Testis (tissue), 5 donors: ENCODE measurements at places on chromosomes 2 and 18.
A peak's percentile ranks its signal among the peaks of the same experiment; 100 is the strongest.

DNA sequence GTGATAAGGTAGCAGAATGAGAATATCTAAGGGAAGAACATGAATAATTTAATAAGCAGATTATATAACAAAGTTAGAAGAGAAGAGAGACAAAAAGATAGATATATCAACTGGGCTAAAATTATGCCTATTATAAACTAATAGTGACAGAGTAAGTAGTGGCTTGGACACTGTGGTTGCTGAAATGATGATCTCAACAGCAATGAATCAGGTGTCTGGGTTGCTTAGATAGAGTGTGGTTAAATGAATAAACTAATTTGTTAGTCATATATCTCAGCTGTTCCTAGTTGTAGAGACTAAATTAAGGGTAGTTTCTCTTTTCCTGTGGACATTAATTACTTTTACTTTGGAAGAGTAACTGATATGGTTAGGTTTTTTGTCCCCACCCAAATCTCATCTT is 1485.4 kb upstream of the CELF4 start:
- no peak for DNase-seq

GRCh38 chr2:9404451-9404850 is 18.9 kb downstream of the ITGB1BP1 start:
- no peak for DNase-seq

GRCh38 chr18:37598966-37599896 is 33.6 kb upstream of the CELF4 start:
- no peak for DNase-seq

GRCh38 chr18:13233787-13234783 is 15.5 kb downstream of the LDLRAD4 start:
- DNase-seq, result no peak

DNA sequence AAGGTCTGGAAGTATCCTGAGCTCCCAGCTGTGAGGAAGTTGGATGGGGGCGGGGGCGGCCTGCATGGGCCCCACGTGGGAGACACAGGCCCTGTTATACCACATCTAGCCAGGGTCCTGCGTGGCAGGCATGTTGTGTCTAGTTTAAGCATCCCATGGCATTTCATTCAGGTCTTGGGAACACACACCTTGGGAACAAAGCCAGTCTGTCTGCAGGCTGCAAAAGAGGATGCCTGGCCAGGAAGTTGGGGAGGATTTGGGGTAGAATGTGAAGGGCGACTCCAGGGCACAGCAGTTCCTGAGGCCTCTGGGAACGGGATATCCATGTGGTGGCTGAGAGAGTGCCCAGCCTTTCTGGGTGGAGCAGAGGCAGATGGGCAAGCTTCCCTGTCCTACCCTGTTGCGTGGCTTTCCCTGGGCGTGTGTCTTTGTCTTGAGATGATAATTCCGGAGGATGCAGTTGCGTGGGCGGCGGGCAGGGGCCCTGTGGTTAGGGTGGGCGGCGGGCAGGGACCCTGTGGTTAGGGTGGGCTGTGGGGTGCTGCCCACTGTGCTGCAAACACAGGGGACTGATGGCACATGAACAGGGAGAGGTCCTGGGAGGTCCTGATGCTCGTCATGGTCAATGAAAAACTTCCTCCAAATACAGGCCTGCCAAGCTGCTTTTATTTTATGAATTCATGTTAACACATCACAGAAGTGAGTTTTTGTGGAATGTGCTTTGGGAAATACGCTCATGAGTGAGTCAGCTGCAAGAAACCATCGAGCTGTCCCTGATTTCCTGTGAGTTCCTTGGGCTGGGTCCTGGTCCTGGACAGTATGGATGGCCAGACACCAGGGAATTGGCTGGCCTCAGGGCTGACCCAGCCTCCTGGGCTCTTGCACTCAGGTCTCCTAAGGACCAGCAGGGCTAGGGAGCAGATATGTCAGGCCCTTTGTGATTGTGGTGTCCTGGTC is 90.0 kb upstream of the HS6ST1 start:
- DNase-seq, result peak; percentile 14

- peak; percentile 85 for DNase-seq
Observed at GRCh38 chr2:27735263-27735904, 36.1 kb upstream of the MRPL33 start.

GRCh38 chr2:46943881-46944798 is 28.5 kb upstream of the MCFD2 start:
- DNase-seq, result no peak

DNA sequence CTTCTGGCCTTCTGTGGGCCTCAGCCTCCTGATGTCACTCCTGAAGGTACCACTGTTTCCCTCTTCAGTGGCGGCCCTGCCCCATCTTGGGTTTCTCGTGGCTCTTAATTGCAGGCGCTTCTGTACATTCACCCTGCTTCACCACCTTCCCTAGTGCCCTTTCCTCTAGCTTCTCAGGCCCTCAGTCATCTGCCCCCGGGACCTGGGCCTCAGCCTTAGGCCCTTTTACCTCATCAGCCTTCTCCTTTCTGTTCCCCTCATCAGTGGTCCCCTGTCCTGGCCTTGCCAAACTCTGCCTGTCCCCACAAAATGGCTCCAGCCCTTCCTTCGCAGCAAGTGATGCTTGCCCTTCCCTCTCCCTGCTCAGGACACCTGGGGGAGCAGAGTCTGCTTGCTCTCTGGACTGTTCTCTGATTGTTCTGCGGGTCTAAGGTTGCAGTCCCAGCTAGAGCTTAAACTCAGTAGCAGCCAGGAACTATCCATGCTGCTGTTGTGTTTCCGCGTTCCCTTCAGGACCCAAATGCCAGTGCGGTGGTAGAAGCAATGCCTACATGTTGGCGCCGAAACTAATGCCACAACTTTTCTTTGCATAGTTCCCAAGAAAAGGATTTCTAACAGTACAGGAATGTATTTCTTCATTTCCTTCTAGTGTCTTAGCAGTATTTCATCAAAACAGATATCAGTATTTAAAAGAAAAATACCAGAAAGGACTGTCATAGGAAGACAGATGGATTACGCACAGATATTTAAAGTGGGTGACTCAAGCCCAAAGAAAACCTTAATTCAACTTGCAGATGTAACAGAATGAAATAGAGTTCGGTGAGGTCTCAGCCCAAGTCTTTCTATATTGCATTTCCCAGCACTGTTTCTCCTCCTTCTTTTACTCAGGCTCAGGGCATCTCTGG is 7.5 kb downstream of the ASB1 start:
- DNase-seq, result no peak

DNA sequence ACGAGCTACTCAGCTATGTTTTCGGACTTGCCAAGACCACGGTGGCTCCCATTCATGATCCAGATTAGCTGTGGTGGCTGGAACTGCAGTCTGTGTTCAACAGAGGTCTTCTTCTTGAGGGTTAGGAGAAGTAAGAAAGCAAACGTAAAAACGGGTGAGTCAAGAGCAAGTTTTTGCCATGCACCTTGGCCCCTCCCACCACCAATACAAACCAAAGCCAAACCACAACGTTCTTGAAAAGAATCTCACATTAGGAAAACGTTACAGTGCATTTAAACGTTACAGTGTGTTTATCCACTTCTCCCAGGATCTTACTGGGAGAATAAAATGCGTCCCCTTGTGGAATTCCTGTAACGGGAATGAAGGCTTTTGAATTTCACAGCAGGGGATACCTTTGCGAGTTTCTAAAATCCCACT is 725 bp downstream of the FBXO48 start:
- peak; percentile 23 for DNase-seq

DNA sequence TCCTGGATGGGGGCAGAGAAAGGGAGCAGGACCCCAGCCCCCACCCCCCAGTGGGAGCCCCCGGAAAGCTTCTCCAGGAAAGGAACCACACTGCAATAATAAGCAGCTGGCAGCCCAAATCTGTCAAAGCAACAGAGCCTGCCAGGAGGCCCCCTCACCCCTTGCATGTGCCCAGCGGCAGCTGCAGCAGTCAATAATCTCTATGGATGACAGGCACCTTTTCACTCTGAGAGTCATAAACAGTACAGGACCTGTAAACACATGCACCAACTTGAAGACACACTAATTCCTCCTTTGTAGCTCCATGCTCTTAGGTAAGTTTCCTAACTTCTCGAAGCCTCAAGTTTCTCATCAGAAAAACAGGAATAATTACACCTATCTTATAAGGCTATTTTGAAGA is 26.2 kb upstream of the KDM3A start:
- no peak for DNase-seq

- no peak for DNase-seq
Observed at GRCh38 chr2:231133365-231134099, 8.7 kb upstream of the HTR2B start.

DNA sequence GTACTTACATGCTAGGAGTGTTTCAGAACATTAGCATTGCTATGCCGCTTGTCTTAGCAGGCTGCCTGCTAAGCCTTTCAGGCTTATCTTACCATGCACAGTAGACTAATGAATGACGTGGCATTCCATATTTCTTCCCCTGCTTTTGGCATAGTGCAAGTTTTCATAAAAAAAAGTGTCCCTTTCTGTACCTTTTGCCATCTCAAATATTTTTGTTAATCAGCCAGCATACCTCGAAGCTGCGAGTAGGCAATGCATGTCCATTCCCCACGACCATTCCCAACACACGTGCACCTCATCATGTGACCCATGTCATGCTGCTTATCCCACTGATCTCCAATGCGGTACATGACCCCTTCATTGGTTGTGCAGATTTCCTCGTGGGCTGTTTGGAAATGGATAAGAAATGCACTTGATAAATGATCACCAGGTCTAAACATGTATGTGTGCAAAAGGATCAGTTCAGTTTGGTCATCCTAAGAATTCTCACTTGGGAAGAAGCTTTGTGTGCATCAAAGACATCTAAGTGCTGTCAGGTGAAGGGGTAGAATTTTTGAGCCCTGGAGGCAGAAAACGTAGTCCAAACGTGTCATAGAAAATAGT is 13.9 kb downstream of the FN1 start:
- DNase-seq, result no peak

- DNase-seq, result peak; percentile 1
Observed at GRCh38 chr2:239805043-239805329, 220.2 kb downstream of the NDUFA10 start.

DNA sequence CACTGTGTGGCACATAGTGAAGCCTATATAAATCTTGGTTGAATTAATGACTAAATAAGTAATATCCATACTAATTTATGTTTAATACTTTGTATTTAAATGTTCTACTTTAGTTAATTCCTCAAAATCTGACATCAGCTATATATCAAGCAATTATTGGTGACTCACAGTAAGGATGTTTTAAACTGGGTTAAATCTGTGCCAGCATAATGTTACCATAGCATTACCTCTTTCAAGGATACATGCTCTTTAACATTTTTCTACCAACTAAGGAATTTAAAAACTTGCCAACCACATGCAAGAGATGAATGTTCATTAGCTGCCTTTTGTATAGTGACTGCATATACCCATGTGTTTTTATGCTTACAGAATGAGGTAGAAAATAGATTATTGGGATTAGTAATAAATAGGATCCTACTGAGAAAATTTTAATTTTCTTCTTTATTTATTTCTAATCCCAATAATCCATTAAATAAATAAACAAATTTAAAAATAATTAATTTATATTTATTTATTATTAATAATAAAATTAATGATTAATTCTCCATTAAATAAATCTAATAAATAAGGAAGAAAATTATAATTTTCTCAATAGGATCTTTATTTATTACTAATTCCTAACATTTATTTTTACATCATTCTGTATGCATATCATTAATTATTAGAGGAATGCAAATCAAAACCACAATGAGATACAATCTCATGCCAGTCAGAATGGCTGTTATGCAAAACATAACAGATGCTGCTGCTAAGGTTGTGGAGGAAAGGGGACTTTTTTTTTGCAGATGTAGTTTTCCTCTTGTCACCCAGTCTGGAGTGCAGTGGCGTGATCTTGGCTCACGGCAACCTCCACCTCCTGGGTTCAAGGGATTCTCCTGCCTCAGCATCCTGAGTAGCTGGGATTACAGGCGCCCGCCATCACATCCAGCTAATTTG is 410.7 kb upstream of the DSEL start:
- no peak for DNase-seq

GRCh38 chr2:239912171-239912937 is 112.8 kb downstream of the NDUFA10 start:
- DNase-seq, result peak; percentile 7

DNA sequence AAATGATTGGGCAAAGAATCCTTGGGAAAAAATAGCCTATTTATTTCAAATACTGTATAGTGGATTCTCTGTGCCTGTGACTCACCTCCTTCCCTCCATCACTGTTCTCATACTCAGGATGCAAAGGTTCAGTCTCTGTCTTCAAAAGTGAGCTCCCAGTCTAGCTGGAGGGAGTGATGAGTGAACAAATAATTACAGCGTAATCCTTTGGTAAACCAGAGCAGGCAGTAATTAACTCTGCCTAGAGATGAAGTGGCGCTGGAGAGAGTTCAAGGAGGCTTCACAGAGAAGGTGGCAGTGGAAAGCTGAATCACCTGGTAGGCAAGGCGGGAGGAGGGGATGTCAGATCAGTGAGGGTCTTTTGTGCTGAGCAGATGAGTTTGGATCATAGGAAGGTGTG is 6.5 kb downstream of the DGUOK start:
- no peak for DNase-seq

DNA sequence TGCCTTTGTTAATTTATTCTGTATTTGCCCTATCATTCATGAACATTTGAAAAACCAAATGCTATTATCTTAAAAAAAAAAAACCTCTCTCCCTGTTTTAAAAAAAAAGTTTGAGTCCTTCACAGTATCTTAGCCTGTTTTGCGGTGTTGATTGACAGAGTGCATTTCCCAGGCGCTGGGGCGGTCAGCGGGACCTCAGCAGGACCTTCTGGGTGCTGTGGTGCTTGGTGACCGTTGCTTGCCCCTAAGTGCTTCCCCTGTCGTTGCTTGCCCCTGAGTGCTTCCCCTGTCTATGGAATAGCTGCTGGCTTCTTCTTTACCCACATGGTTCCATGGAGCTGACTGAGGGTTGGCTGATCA is 12.1 kb downstream of the ATP6V1C2 start:
- no peak for DNase-seq

DNA sequence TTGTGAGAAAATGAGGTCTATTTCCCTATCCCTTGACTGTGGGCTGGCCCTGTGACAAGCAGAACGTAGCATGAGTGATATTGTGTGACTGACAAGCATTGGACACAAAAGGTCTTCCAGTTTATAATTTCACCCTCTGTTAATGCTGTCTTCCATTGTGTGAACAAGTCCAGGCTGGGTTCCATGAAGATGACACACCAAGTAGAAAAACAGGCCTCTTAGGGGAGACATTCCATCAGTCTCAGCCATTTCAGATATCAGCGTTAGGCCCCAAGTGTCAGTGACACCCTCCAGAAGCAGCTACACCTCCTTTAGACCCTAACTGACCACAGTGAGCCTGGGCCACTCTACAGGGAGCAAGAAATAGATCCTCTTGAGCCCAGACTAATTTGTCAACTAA is 511.3 kb downstream of the FBXO15 start:
- no peak for DNase-seq

DNA sequence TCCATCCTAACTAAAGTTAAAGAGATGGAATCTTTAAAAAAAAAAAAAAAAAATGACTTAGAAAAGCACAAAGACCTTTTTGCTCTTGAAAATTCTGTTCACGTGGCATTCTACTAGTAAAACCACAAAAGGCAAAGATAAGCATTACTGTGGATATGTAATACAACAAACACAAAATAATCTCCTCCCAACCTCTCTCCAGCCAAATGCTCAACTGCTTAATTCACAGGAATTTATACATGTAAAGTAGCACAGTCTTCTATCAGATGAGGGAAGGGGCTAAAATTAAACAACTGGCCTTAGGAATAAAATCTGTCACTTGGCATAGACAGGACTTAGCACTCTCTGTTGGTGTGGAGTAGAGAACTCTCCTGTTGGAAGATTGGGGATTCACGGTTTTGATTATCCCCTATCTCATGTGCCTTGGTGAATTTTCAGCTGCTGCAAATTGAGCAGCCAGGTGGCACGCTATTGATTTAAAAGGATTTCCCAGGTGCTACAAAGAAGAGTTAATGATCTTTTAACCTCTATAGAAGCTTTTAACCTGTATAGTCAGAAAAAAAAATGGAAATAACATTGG is 57.4 kb downstream of the ATIC start:
- DNase-seq, result no peak

GRCh38 chr2:75728614-75729419 is 18.1 kb upstream of the GCFC2 start:
- DNase-seq, result no peak
